Activated CD4-positive, alpha-beta T cell treated with anti-CD3 and anti-CD28 coated beads for 36 hours (primary cell): ENCODE measurements at places on chromosomes 11 and 22. TPM values are rescaled to one million over a fixed set of nuclear protein-coding genes. Genes with fewer than 3 reads are reported as not detected.

- DNase-seq: peak; percentile 44
Observed at GRCh38 chr11:124075841-124076651, 34.9 kb upstream of the OR10G7 start.

The HEPN1 gene
- not detected for total RNA-seq

DNA sequence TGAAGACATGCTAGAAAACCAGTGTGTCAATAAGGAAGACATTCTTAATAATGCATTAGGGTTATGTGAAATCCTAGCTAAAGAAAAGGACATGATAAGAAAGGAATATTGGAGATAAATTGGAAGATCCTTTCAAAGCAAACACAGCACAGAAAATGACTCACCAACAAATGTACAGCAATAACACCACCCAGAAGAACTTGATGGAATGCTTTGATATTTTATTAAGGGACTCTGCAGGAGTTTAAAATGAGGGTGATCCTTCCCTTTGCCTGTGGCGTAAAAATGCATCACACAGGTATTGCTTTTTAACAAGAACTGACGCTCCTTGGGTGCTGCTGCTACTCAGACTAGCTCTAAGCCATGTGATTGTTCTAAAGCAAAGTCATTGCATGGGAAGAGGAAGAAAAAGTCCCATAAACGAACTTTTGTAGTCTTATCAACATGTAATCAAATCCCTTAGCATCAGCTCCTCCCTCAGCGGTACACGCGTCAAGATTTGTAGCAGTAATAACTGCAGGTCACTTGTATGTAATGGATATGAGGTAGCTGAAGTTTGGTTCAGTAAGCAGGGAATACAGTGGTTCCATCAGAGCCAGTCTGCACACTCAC is 48.4 kb upstream of the EED start:
- DNase-seq: no peak

GRCh38 chr11:100705447-100705846 is 18.4 kb downstream of the ARHGAP42 start:
- DNase-seq: no peak

The KCNQ1OT1 gene
- total RNA-seq: 0.16 TPM
